ENCODE measurements at places on chromosomes 5 and 9.

GRCh38 chr5:94969174-94969573 is 315.7 kb downstream of the MCTP1 start:
- no peak for DNase-seq

- peak; percentile 18 for DNase-seq
Observed at GRCh38 chr5:1801222-1801966, at the start of gene NDUFS6. Gene NDUFS6 (plus strand): TSS chr5:1801407. CDS start chr5:1801418, 11 bp downstream.

DNA sequence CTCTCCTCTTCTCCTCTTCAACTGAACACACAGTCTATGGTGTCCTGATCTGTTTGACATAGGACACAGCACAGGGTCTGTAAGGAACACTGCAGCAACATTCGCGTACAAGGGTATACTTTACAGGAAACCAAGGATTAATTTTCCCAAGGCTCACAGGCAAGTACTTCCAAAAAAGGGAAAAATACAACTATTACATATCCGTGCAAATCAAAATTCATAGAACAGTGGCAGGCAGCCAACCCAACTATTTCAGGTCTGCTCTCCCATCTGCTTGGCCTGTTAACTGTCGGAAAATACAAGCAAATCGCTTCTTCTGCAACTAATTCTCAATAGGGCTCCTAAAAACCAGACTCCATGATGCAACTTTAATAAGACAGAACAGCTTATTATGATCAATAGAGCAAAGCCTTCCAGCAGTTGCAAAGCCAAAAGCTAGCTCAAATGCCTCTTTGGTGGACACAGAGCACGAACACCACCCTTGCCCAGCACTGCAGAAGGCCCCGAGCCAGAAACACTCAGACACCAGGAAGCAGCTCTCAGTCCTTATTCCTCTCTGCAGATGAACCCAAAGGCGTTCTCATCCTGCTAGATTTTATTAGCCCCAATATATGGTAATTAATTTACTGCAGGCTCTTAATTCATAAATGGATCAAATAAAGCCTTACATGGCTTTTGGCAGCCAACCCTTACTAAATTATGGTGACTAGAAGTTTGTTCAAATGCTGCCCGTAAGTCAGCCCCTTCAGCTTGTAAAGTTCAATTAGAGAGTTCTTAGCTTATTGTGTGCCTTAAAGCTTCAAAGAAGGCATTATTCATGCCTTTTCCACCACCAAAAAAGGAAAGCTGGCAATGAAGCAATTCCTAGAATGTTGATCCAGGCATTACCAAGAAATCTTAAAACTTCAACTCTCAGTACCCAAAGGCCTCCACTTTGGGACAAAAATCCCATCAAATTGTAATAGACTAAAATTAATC is 68.8 kb downstream of the ZNF608 start:
- DNase-seq: peak; percentile 64

GRCh38 chr9:18185196-18185595 is 288.8 kb upstream of the ADAMTSL1 start:
- no peak for DNase-seq

- DNase-seq: no peak
Observed at GRCh38 chr9:20995616-20996015, 35.8 kb downstream of the HACD4 start.

Data from DMS79 (cell line).